ENCODE measurements at places on chromosomes 6 and 20.

- DNase-seq: no peak
These were observed 156.9 kb downstream of the MAFB start for GRCh38 chr20:40532103-40532502.

DNA sequence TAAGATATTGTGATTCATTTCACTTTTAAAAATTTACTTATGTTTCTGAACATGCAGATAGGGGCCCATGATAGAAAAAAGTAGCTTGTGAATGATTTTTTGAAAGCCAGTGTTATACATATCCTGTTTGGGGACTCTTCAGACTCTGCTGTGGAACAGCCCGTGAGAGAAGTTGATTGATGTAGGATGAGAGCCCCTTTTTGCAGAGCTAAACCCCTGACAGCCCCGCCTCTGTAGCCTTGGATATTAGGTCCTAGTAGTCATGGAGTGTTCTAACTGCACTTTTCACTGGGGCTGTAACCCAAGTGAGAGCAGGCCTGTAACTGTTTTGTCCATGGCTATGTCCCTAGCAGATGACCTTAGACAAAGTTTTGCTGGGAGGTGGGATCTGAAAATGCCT is 8.2 kb downstream of the TMEM200A start:
- no peak for DNase-seq

DNA sequence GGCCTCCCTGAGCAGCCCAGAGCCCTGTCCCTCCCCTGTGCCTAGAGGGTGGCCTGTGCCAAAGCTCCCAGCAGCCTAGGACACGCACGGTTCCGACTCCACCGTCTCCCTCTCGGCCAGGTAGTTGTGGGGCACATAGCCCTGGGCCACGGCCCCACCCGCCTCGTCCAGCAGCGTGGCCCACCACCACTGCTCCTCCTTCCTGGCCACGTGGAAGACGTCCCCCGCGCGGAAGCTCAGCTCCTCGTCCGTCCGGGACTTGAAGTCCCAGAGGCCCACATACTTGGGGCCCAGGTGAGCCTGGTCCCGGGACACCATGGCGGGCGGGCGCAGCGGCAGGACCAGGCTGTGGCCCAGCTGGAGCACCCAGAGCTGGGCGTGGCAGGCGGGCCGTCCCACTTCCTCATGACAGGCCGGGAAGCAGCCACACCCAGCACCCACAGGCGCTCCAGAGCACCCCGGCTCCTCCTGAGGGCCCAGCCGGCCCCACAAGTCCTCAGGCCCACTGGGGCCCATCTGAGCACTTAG is at the start of gene PTK6:
PTK6 (minus strand) TSS at position 380 of the 528 bp plus-strand sequence; CDS start at position 318, 62 bp downstream.
- no peak for DNase-seq

DNA sequence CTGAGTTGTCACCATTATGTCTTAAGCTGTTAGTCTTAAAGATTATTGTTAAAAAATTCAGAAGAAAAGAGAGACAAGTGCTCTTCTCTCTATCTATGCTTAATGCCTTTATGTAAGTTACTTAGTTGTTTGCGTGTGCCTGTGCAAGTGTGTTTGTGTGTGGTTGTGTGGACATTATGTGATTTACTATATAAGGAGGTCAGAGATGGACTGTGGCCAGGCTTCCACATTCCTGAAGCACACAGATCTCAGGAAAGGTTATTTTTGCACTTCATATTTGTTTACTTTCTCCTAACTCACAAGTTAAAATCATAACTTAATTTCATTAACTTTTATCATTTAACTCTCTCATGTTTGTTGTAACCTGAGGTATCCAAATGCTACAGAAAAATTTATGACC is 14.5 kb downstream of the ENPP4 start:
- no peak for DNase-seq

GRCh38 chr6:40387871-40388264 is 199.3 kb downstream of the LRFN2 start:
- no peak for DNase-seq

GRCh38 chr20:25223179-25223661 is 24.7 kb upstream of the PYGB start:
- DNase-seq: no peak

- DNase-seq: no peak
These were observed 110.3 kb upstream of the MAP3K4 start for GRCh38 chr6:160881148-160881808.

DNA sequence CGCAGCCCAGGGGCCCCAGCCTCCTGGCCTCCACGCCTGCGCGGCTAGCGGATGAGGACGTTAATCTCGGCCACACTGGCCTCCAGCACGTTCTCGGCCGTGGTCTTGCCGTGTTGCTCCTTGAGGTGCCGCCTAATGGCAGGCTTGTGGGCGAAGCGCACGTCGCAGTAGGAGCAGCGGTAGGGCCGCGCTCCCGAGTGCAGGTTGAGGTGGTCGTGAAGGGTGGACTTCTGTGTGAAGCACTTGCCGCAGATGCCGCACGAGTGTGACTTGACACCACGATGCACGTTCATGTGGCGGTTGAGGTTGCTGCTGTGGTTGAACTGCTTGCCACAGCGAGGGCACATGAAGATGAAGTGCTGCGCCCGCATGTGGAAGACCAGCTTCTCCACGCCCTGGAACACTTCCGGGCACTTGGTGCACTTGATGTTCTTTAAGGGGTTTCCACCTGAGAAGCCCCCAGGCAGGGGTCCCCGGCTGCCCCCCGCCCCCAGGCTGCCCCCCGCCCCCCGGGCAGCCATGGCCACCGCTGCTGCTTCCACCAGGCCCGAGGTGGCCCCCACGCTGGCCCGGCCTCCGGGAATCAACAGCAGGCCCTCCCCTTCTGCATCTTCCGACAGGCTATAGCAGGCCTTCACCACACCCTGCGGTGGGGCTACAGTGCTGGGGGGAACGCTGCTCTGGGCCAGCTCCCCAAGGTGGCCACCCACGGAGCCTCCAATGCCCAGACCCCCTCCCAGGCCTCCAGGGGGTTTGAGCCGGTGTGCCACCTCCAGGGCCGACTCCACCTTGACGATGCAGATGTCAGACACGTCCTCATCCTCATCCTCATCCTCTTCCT is 1.8 kb downstream of the ZBTB12 start:
- no peak for DNase-seq

Measured in stimulated activated CD8-positive, alpha-beta memory T cell treated with anti-CD3 and anti-CD28 coated beads, Interleukin-7, amount 100 ng/mL, for 1 hour (primary cell).